ENCODE measurements at places on chromosomes 7 and 10.

DNA sequence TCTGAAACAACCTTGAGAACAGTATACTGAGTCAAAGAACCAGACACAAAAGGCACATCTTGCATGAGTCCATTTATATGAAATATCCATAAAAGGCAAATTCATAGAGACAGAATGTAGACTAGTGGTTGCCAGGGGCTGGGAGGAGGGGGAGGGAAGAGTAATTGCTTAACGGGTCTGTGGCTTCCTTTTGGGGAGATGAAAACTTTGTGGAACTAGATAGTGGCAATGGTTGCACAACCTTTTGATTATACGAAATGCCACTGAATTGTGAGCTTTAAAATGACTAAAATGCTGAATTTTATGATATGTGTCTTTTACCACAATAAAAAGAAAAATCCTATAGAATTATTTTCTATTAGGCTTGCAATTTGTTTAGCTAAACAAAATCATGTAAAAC lies 16.8 kb downstream of the ADRB1 start:
- DNase-seq: no peak

- no peak for DNase-seq
These were observed 48.3 kb downstream of the ZMIZ1 start for GRCh38 chr10:79116801-79117723.

DNA sequence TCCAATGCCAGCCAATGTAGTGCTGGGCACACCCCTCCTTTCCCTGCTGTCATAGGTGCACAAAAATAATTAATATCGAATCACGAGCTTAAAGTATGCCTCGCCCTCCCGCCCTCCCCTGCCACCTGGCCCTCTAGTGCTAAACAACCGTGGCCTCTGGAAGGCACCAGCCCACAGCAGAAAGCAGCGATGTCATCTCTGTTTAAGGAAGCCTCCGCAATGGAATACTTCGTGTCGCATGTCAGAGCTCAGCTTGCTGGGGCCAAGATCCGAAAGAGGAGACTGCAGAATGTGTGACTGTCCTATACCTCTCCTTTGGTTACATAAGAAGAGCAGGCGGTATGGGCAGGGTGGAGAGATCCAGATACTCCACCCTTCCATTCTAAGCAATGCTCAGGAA lies 71.5 kb downstream of the RHOBTB1 start:
- DNase-seq: no peak

GRCh38 chr10:11237571-11237970 lies 219.9 kb downstream of the CELF2 start:
- DNase-seq: no peak

DNA sequence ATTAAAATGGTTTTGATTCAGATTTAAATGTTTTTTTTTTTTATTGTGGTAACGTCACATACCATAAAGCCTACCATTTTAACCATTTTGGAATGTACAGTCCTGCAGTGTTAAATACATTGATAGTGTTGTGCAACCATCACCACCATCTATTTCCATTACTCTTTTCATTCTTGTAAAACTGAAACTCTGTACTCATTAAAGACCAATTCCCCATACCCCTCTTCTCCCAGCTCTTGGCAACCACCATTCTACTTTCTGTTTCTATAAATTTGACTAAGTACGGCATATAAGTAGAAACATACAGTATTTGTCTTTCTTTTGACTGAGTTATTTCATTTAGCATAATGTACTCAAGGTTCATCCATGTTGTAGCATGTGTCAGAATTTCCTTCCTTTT lies 96.2 kb downstream of the EXOC4 start:
- DNase-seq: no peak
